ENCODE measurements at places on chromosomes 6 and 20.

- DNase-seq, result no peak
Observed at GRCh38 chr20:36183155-36183944, 28.8 kb downstream of the EPB41L1 start.

DNA sequence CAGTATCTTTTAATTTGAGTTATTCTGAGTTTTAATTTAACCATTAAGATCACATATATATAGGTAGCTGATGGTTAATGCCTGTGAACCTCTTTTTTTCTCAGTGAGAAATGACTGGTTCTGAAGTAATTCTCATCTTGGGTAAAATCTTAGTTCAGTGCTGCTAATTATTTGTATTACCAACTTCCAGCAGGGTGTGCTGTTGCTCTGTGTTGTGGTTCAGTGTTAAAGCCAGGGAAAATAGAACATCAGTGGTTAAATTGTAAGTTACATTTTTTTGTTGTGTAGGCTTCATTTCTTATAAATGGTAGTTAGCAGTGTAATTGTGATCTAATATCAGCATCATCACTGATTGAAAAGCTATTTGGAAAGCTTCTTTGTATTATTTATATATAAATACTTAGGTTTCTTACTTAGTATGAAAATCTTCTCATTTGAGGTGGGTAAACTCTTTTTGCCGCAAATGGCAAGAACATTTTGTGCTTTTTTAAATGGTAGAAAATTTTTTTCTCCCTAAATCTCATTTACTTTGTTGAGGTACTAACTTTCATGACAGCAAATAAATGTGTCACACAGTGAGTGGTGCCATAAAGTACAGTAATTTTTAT, 43.7 kb downstream of the CDC5L start:
- DNase-seq, result no peak

DNA sequence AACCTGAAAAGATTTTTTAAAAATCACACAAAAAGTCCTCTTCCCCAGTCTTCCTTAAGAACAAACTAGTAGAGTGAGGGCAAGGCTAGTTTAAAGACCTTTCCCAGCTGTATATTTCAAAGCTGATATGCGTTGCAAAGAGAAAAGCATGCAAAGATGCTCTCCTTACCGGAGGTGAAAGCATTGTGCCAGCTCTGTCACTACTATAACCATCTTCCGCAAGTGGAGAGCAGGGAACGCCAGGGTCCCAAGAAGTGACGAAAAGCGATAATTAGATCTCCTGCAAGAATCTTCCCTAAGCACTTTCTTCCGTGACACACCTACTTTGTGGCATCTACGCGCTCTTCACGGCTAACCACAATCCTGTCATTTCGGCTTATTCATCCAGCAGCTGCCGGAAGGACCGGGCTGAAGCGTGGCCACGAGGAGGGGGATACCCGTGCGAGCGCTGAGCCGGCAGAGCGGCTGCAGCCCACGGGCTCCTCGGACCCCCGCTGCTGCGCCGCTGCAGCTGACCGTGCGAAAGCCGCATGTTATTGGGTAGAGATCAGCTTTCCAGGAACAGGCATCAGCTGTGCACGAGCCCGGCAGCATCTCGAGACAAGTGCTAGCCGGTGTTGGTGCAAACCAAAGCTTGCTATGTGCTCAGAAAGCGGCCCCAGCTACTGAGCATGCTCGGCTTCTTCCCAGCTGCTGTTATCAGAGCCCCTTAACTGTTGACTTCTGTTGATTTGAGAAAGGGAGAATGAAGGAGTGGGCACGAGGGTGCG, 57.2 kb upstream of the ARHGAP18 start:
- DNase-seq, result peak; percentile 54

GRCh38 chr6:21971541-21971940, 325.3 kb downstream of the PRL start:
- DNase-seq, result no peak

GRCh38 chr20:64065974-64066343, 3.0 kb downstream of the TCEA2 start:
- no peak for DNase-seq

GRCh38 chr6:145044641-145045246, 690.6 kb downstream of the EPM2A start:
- DNase-seq, result no peak

DNA sequence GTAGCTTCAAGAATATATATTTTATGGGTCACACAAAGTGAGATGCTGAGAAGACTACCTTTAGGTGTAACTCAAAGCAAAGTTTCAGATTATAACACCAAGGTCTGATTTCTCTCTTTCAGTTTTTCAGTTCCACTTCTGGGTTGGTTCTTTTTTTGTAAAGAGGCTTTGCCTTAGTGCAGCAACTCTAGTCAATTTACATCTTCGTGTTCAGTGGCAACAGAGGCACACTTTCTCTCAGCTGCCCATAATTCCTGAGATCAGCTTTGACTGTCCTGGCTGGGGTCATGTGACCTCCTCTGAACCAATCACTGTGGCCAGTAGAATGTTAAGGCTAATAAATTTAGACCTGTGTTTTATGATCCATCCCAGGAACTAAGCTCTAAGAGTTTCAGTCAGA, 120.2 kb downstream of the TINAG start:
- no peak for DNase-seq

GRCh38 chr6:159152782-159153181, 16.4 kb upstream of the FNDC1 start:
- DNase-seq, result no peak

GRCh38 chr6:87827346-87827745, 125.3 kb upstream of the AKIRIN2 start:
- no peak for DNase-seq

GRCh38 chr6:82915666-82916065, 150.0 kb downstream of the UBE3D start:
- DNase-seq, result no peak

DNA sequence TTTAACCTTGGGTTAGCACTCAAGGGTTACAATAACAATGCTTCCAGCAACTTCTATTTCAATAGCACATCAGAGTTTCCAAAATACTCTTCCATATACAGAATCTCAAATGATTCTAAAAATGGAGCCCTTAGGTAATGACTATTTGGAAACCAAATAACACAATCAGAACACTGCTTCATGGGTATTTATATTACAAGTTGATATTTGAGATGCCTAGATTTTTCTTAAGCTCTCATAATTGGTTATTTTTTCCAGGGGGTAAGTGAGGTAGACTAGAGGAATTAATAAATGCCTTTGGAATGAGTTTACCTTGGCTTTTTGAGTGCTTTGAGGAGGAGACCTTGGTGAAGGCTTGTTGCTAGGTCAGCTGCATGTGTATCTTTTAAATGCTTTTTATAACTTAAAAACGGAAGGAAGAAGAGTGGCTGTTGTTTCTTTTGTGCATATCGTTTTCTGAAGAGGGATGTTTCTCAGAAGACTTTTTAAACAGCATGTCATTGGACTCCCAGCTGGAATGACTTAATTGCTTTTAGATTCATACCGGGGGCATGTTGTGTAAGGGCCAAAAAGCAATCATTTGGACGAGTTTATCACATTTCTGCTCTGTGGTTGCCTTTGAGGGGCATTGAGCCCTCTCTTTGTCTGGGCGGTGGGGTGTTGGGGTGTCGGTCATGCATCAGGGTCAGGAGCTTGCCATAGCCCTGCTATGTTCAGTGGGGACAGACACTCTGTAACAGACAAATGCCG, 186.0 kb downstream of the DTNBP1 start:
- DNase-seq, result no peak

GRCh38 chr6:11700118-11700718, 78.4 kb downstream of the ADTRP start:
- no peak for DNase-seq

DNA sequence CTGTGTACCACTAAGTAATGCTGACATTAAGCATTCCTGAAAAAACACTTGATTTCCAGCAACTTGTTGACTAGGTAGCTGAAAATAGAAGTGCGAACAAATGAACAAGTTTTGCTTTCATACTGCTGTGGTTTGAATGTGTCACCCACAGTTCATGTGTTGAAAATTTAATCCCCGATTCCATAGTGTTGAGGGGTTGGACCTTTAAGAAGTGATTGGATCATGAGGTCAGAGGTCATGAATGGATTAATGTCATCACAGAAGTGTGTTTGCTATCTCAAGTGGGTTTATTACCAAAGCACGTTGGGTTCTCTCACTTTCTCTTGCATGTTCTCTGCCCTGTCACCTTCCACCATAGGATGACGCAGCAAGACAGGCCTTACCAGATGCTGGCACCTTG, 568.5 kb downstream of the UTRN start:
- DNase-seq, result no peak

DNA sequence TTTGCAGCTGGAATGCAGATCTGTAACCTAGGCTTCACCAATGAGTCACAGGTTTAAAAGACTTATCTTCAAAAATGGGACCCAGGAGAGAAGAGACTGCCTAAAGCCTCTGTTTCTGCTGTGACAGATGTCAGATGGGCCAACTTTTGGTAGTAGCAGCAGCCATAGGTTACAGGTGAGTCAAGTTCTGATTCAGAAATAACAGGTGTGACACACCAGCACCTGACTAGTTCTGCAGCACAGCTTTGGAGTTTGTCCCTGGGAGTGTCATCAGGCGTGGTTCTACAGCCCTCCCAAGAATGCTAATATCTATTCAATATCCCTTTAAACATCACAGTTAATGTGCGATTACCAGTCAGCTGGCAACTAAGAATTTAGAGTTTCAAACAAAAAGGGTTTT, 121.9 kb upstream of the BTN3A2 start:
- no peak for DNase-seq

- no peak for DNase-seq
Observed at GRCh38 chr6:20708367-20709124, 174.3 kb downstream of the CDKAL1 start.

DNA sequence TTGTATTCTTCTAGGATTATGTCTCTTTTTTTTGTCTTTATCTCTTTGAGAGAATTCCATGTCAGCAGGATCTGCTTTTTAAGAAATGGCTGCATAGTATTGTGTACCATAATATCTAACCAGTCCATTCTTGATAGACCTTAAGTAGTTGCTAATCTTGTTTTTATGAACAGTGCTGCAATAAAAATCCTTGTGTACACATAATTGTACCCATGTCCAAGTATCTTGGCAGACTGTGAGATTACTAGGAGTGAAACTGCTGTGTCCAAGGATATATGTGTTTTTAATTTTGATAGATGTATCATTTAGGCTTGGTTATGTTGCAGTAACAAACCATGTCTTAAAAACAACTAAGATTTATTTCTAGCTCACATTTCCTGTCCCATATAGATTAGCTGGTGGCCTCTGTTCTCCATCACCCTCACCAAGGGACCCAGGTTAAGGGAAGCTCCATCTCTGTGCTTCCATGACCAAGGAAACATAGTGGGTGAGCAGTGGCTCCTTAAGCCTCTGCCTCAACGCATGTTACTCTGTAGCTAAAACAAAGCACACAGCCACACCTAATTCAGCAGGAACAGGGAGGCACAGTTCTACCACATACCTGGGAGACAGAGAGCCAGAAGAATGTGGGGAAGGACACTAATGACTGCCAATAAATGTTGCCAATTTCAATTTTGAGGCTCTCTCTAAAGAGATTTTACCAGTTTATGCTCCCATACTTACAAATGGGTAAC, 12.1 kb upstream of the SUMO4 start:
- DNase-seq, result no peak

DNA sequence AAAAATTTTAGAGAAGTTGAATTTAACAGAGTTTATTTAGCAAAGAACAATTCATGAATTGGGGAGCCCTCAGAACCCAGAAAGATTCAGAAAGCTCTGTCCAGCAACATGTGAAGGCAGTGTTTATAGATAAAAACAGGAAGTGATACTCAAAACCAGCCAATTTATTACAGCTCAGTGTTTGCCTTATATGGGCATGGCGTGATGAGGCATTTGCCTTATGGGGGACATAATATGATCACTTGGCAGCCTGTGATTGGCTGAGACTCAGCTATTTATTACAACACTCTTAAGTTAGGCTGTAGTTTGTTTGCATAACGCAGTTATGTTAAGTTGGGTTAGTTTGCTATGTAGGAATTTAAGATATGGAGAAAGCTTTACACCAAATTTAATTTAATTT, 11.5 kb downstream of the HLA-DPA1 start:
- DNase-seq, result no peak

GRCh38 chr6:156741287-156742073, 35.7 kb upstream of the ARID1B start:
- no peak for DNase-seq

DNA sequence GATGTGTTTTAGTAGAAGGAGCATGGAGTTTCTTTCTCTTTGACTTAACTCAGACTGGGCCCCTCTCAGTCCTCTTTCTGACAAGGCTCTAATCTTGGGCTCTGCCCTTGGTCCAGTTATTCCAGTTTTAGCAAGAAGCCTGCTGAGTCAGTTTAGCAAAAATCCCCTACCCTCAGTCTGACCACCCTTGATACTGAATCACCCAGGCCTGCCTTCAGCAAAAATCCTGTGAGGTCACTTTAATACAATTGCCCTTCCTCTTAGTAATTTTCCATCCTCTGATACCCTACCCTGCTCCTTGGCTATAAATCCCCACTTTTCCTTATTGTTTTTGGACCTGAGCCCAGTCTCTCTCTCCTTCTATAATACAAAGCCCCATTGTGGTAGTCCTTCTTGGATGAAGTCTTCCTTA, 326.7 kb upstream of the NOX3 start:
- no peak for DNase-seq

- no peak for DNase-seq
Observed at GRCh38 chr6:98116455-98116854, 717.9 kb upstream of the POU3F2 start.

DNA sequence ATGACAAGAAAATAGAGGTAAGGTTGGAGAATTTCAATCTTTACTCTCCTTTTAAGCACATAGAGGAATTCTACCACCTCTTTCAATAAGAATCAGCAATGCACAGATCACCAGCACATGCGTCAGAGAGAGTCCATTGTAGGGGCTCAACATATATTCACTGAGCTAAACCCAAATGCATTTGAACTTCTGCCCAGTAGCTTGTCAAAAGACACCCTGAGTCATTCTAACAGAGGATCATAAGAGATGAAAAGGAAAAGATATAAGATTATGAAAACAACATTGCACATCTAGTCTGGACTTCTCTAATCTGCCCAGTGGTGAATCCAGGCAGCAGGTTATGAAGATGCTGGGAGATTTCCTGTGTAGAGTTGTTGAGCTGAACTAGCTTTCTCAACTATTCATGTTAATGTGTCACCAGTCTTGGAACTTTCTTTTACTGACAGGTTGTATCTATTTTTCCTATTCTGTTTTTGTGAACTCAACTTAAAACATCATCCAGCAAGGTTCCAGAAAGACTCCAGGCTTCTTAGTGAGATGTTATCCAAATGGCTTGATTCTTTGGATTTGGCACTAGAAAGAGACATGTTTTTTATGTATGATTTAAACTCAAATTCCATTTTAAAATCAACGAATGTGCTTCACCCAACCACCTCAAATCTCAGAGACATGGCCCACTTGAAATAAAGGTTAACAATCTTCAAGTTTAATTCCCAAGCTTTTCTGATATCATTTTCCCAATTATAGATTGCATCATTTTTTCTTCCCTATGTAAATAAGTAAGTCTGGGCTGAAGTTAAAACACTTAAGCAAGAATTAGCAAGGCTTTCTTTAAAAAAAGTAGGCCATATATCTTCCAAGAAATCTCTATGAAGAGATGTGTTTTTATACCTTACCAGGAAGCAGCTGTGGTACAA, 89.3 kb downstream of the TSHZ2 start:
- no peak for DNase-seq

GRCh38 chr6:17725083-17725482, 18.4 kb upstream of the NUP153 start:
- DNase-seq, result no peak

GRCh38 chr20:13333036-13333435, 112.0 kb downstream of the ISM1 start:
- DNase-seq, result no peak
